Stimulated activated CD4-positive, alpha-beta T cell treated with anti-CD3 and anti-CD28 coated beads, TNF-alpha, amount 100 ng/mL, for 1 hour (primary cell): ENCODE measurements at places on chromosomes 6 and 20.

- no peak for DNase-seq
Observed at GRCh38 chr6:40735121-40735520, 148.0 kb upstream of the LRFN2 start.

DNA sequence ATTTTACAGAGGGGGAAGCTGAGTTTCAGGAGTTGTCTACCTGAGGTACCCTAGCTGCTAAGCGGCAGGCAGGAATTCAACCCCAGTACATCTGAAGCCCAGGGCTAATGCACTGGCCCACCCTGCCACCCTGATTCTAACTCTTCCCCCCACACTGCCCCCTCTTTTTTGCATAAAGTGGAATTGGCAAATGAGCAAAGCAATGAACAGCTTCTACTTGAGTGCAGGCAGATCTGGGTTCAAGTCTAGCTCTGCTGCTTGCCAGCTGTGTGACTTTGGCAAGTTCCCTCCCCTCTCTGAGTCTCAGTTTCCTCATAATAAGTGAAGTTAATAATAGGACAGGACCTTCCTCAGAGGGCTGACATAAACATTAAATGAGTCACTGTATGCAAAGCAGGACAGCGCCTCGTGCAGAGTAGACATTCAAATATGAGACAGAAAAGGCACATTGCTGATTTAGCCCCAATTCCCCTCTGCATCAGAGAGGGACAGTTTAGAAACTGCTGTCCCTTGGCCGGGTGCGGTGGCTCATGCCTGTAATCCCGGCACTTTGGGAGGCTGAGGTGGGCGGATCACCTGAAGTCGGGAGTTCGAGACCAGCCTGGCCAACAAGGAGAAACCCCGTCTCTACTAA lies 4.7 kb downstream of the ADA start:
- no peak for DNase-seq

DNA sequence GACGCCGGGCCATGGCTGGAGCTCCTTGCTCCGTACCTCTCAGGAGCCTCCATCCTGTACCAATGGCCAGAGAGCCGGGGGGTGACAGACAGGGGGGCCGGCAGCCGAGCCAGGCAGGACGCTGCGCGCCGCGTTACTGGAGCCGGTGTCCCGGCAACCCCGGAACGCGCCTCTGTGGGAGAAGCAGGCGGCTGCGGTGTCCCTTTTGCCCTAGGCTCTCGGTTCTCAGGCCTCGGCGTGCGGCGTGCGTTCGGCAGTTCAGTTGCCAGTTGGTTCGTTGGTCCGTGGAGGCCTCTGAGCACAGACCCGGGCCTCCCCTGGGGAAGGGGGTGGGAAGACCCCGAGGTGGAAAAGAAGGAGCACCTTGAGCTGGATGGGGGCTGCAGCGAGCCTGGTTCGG lies at the start of gene SPATS1:
TSS of gene SPATS1 (plus strand) at position 162 of the 400 bp plus-strand sequence. CDS start 446 bp downstream, outside the sequence.
- DNase-seq = no peak

- DNase-seq = no peak
Observed at GRCh38 chr6:75528423-75528822, 34.8 kb upstream of the FILIP1 start.

DNA sequence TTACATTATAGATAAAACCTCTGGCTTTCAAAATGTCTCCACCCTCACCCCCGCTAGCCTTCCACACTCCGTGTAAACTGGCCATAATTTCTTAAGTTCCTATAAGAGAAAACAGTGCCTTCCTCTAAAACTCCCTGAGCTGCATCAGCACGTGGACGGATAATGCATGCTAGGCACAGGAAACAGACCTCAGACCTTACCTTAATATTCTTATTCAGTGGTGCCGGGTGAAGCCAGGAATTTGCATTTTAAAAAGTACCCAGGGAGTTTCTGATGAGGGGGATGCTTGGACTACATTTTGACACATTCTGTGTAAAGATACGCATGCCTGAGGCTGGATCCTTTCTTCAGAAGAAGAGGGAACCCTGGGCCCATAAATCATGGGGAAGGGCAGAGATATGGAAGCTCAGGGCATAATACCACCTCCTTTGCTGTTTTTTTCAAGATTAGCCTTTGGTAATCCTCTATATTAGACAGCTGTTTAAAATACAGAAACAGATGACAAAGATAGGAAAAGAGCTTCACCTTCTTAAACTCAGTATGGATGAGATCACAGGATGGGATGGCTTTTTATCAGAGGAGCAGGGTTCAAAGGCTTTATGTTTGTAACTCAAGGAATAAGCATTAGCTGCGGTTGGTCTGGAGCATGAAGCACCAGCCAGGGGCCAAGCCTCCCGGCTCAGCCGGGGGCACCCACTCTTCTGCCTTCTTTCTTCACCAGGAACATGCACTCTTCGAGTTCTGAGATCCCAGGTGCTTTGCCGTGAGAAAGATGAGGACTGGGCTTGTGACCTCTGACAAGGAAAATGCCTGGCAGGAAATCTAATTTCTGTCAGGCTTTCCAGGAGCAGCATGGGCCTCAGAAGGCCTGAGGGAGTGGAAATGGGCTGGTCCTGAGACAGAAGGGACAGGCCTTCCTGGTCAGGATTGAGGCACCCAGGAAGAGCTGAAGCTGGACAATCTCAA lies 218.1 kb upstream of the SOX4 start:
- DNase-seq = no peak

GRCh38 chr20:33866398-33867100 lies 55.4 kb downstream of the CHMP4B start:
- no peak for DNase-seq

- DNase-seq = no peak
Observed at GRCh38 chr20:17024513-17025119, 202.2 kb upstream of the PCSK2 start.

DNA sequence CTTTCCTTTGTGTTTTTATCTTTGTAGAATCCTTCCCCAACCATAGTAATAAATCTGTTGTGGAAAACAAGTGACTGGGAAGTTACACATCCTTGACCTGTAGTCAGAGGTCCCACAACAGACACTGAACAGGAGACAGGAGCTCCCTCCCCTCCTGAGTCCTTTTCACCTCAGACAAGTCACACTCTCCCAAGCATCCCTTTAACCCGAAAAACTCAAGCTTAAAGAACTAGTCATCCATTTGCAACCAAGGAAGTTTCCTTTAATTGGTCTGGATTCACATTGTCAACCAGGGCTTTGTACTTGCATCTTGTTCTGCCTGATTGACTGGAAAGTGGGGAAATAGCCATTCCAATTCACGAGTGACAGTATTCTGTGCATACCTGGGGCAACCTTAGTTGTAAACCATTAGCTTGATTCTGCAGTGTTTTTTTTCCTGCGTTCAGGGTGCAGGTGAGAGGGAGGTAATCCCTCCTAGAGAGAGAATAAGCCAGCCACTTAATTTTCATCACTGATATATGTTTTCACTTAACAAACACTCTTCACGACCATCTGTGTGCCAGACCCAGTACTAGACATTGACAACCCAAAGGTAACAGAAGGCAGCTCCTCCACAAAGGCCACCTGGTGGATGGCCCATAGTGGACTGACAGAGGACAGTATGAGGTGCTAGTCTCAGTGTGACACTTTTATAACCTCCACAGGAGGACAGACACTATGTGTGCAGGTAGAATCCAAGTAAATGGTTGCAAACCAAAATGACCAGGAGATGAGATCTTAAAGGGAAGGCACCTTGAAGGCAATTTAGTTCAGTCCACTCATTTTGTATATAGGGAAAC lies 112.4 kb downstream of the SLX4IP start:
- DNase-seq = no peak

DNA sequence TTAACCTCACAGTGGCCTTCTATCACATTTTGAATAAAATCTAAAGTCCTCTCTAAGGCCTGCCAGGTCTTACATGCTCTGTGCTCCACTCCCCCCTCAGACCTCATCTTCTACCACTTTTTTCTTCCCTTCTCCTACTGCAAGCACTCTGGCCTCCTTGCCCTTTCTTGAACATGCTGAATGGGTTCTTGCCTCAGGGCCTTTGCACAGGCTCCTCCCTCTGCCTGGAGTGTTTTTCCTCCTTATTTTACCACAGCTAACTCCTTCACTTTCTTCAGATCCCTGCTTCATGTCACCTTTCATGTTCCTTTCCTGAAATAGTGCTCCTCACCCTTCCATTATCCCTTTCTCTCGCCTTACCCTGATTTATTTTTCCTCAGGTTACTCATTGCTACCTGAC lies 97.9 kb upstream of the FOXP4 start:
- no peak for DNase-seq

GRCh38 chr6:73610444-73611275 lies 43.1 kb downstream of the SLC17A5 start:
- no peak for DNase-seq

DNA sequence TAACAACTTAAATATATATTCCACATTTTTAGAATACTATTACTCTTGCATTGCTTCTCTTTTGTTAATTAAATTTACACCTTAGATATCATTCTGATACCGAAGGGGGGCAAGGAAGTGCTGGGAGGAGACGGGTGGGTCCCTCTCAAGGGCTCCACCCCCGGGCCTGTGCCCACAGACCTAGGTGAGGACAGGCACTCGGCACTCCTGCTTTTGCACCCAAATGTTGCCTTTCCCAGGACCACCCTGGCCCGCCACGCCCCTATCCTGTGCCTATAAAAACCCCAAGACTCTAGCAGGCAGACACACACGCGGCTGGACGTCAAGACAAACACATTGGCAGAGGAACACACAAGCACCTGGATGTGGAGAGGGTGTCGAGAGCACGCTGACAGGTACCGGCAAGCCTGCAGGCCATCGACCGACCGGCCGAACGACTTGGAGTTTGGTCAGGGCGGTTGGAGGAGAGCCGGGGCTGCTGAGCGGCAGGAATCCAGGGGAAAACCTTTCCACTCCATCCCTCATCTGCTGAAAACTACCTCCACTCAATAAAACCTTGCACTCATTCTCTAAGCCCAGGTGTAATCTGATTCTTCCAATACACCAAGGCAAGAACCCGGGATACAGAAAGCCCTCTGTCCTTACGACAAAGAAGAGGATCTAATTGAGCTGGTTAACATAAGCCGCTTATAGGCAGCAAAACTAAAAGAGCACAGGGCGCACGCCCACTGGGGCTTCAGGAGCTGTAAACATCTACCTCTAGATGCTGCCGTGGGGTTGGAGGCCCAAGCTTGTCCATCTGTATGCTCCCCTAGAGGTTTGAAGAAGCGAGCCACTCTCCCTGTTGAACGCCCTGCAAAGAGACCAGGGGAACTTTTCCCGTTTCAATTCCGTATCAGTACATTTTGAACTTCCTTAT lies 197.4 kb upstream of the PRSS16 start:
- DNase-seq = no peak

- DNase-seq = no peak
Observed at GRCh38 chr20:37328149-37328945, 17.6 kb upstream of the SRC start.

GRCh38 chr6:149266659-149267058 lies 50.9 kb upstream of the TAB2 start:
- DNase-seq = no peak

- no peak for DNase-seq
Observed at GRCh38 chr6:159762681-159763293, 942 bp downstream of the ACAT2 start.

- no peak for DNase-seq
Observed at GRCh38 chr6:156851454-156851921, 74.3 kb downstream of the ARID1B start.

GRCh38 chr6:93389192-93389591 lies 30.2 kb downstream of the EPHA7 start:
- no peak for DNase-seq

DNA sequence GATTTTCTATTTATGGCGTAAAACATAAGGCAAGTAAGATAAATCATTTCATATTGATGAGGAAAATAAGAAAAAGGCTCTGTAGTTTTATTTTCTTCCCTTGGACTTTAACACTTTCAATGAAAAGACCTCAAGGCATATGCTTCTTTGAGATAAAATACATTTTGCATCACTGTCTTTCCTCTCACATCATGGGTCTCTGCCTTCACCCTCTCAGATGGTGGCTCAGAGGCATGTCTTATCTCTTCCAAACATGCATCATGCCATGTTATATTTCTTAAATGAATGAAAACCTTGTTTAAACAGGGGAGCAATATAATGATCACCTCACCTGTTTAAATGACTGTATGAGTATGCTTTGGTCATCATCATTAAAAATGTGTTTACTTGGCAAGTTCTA lies 59.3 kb downstream of the PRL start:
- DNase-seq = no peak

DNA sequence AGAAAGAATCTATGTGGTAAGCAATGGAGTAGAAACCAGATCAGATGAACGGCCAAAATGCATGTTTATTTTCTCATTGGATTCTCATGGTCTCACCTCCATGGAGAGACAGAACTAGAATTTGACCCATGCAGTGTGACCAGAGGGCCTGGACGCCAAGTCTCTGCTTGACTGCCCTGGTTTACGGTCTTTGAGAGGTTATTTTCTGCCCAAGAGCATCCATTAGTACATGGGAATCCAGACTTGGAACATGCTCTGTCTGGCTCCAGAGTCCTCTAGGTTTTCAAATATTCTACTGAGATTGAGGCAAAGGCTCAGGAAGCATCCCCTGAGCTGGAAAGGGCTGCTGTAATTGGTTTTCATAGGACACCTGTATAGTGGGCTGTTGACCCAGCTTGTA lies 45.5 kb upstream of the UST start:
- no peak for DNase-seq

- no peak for DNase-seq
Observed at GRCh38 chr6:16625291-16626265, 135.7 kb downstream of the ATXN1 start.

- DNase-seq = no peak
Observed at GRCh38 chr6:157139054-157139708, 184.1 kb downstream of the TMEM242 start.

DNA sequence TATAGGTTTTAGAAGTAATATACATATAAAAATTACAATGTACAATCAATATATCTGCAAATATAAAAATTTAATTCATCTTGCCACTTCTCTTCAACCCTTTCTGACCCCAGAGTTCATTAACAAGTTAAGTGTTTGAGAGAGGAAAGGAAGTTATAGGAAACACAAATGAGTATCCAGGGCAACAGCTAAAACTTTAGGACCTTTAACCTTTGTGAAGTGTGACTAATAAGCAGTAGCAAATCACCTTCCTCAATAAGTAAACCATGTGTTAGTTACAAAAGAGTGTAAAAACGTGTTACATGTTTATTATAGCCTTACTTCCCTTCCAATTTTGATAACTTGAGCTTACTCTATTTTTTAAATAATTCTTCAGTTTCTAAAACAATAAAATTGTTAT lies 73.4 kb upstream of the SIM1 start:
- DNase-seq = no peak

DNA sequence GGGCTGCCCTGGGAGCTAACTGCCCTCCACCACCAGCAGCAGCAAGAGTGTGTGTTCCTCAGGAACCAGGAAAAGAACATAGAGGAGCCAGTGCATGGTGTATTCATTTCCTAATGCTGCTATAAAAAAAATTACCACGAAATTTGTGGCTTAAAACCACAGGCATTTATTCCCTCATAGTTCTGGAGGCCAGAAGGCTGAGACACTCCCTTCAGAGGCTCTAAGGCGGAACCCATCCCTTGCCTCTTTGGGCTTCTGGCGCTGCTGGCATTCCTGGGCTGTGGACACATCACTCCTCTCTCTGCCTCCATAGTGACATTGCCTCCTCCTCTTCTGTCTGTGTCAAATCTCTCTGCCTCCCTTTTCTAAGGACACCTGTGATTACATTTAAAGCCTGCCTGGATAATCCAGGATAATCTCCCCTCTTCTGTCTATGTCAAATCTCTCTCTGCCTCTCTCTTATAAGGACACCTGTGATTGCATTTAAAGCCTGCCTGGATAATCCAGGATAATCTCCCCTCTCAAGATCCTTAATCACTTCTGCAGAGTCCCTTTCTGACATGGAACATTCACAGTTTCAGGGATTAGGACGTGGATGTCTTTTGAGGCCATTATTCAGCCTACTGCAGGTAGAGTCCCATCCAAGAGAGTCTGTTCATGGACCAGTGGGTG lies 54.7 kb downstream of the NDUFAF5 start:
- DNase-seq = no peak
